ENCODE measurements at places on chromosomes 7 and 10. TPM values are rescaled to one million over a fixed set of nuclear protein-coding genes. Genes with fewer than 3 reads are reported as not detected.
A peak's percentile ranks its signal among the peaks of the same experiment; 100 is the strongest.

GRCh38 chr10:75431180-75432111, at the start of gene LRMDA:
TSS of gene LRMDA (plus strand) at chr10:75431624.
- H3K36me3 ChIP-seq = no peaks in the 10 kb centered on the region
- peaks cover 43% of the 10 kb centered on the region for H3K4me1 ChIP-seq
- peaks cover 100% of the 10 kb centered on the region for H3K27me3 ChIP-seq
- peak; percentile 55 for DNase-seq
- H3K4me3 ChIP-seq = peak within 1 kb of the TSS; percentile 59

GRCh38 chr10:30017556-30017955, 41.8 kb downstream of the JCAD start:
- H3K4me3 ChIP-seq = no peak overlapping the region
- no peak for DNase-seq
- H3K27me3 ChIP-seq = no peaks in the 10 kb centered on the region
- no peaks in the 10 kb centered on the region for H3K4me1 ChIP-seq
- H3K36me3 ChIP-seq = no peaks in the 10 kb centered on the region

DNA sequence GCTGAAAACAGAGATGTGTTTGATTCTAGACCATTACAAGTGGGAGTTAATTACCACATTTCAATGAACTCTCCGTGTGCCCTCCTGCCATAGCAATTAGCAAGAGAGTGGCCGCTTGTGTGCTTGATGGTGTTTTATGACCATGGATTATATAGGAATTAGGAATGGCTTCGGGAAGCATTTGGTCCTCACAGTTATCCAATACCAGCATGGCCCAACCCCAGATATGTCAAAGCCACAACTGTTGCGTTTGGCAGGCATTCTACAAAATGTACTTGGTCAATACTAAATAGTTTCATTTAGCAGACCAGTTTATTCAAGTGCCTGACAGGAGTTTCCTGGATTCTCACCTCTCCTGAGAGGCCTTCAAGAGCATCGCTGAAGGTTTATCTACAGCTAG, 509.0 kb upstream of the GALNT17 start:
- H3K4me3 ChIP-seq = no peak overlapping the region
- no peaks in the 10 kb centered on the region for H3K36me3 ChIP-seq
- no peak for DNase-seq
- H3K4me1 ChIP-seq = peaks cover 24% of the 10 kb centered on the region
- H3K27ac ChIP-seq = no peak overlapping the region

DNA sequence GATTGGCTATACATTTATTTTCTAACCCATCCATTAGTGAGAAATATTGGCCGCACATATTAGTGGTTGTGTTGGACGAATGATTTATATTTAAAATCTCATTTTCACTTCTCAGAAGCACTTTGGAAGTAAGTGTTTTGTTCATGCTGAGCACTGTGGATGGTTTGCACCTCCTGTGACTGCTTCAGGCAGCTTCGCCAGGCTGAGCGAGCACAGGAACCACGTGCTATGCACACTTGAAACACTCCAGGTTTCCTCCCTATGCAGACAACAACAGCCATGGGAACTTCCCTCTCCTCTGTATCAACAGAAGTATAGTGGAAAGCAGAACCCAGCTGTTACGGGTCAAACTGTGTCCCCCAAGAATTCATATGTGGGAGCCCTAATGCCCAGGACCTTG, 67.3 kb upstream of the WDR11 start:
- H3K4me3 ChIP-seq = no peak overlapping the region
- no peaks in the 10 kb centered on the region for H3K36me3 ChIP-seq
- H3K4me1 ChIP-seq = no peaks in the 10 kb centered on the region
- no peak overlapping the region for H3K27ac ChIP-seq

GRCh38 chr10:8835453-8836167, 781.1 kb downstream of the GATA3 start:
- H3K4me1 ChIP-seq = no peaks in the 10 kb centered on the region

DNA sequence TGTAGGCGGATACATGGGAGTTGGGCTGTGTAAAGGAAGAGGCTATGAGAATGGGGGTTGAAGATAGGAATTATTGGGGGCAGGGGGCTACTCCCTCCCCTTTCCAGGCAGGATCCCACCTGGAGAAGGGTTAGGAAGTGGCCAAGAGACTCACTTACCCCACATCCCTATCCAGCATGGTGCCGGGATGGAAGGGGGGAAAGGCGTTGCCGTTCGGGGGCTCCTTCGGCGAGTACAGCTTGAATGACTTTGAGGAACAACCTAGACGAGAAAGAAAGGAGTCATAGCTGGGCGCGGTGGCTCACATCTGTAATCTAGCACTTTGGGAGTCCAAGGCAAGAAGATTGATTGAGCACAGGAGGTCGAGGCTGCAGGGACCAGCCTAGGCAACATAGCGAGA, 8.9 kb downstream of the LDB1 start:
- no peak overlapping the region for H3K27ac ChIP-seq
- H3K36me3 ChIP-seq = peaks cover 30% of the 10 kb centered on the region
- H3K4me1 ChIP-seq = peaks cover 28% of the 10 kb centered on the region
- no peak overlapping the region for H3K4me3 ChIP-seq
- DNase-seq = no peak

GRCh38 chr7:97012365-97013133, 7.2 kb downstream of the DLX6 start:
- no peaks in the 10 kb centered on the region for H3K36me3 ChIP-seq
- peaks cover 100% of the 10 kb centered on the region for H3K27me3 ChIP-seq
- H3K4me3 ChIP-seq = no peak overlapping the region
- peak; percentile 62 for DNase-seq
- H3K27ac ChIP-seq = no peak overlapping the region

DNA sequence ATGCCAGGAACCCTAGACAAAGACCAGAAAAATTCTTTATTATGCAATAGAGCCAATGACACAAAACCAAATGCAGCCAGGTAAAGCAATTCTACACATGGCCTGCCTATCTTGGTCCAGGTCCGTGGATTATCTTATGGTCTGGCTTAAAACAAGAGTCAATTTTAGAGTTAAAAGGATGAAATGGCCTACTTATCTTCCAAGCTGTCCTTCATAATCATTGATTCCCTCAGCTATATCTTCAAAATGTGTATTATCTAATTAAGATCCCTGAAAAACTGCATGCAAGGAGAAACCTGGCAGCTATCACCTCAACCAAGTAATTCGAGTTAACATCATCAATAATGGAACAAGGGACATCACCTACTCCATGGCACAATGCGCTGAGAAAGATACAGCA, 479.4 kb upstream of the NRP1 start:
- no peak for DNase-seq
- H3K4me3 ChIP-seq = no peak overlapping the region
- no peaks in the 10 kb centered on the region for H3K27me3 ChIP-seq

GRCh38 chr7:111653846-111654245, 91.6 kb upstream of the IMMP2L start:
- no peak overlapping the region for H3K4me3 ChIP-seq
- no peak overlapping the region for H3K27ac ChIP-seq
- H3K36me3 ChIP-seq = no peaks in the 10 kb centered on the region
- H3K4me1 ChIP-seq = no peaks in the 10 kb centered on the region
- H3K27me3 ChIP-seq = no peaks in the 10 kb centered on the region

DNA sequence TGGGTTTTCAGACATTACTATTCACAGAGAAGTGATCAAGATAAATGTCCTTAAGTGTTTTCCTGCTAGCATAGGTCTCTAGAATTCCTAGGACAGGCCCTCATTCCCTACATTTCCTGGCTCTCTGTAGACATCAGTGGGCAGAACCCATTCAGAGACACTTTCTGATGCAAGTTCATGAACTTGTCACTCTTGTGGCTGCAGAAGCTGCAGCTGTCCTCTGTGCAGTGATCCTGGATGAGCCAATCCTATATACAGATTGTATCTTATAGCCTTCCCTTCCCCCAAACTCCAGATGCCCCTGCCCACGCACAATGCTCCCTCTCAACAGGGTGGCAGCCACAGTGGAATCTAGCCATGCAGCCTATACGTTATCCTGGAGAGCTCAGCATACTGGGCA, 12.6 kb upstream of the GRB10 start:
- H3K27ac ChIP-seq = no peak overlapping the region
- no peak overlapping the region for H3K4me3 ChIP-seq
- H3K36me3 ChIP-seq = no peaks in the 10 kb centered on the region
- no peak for DNase-seq
- peaks cover 26% of the 10 kb centered on the region for H3K27me3 ChIP-seq

GRCh38 chr10:125399289-125399688, 238.9 kb upstream of the CTBP2 start:
- no peaks in the 10 kb centered on the region for H3K27me3 ChIP-seq
- no peak overlapping the region for H3K27ac ChIP-seq
- no peak for DNase-seq
- H3K36me3 ChIP-seq = peaks cover under 1% of the 10 kb centered on the region

GRCh38 chr10:132665946-132666704, 119.8 kb downstream of the NKX6-2 start:
- no peak for DNase-seq
- no peaks in the 10 kb centered on the region for H3K4me1 ChIP-seq
- H3K27ac ChIP-seq = no peak overlapping the region
- no peak overlapping the region for H3K4me3 ChIP-seq
- no peaks in the 10 kb centered on the region for H3K27me3 ChIP-seq

DNA sequence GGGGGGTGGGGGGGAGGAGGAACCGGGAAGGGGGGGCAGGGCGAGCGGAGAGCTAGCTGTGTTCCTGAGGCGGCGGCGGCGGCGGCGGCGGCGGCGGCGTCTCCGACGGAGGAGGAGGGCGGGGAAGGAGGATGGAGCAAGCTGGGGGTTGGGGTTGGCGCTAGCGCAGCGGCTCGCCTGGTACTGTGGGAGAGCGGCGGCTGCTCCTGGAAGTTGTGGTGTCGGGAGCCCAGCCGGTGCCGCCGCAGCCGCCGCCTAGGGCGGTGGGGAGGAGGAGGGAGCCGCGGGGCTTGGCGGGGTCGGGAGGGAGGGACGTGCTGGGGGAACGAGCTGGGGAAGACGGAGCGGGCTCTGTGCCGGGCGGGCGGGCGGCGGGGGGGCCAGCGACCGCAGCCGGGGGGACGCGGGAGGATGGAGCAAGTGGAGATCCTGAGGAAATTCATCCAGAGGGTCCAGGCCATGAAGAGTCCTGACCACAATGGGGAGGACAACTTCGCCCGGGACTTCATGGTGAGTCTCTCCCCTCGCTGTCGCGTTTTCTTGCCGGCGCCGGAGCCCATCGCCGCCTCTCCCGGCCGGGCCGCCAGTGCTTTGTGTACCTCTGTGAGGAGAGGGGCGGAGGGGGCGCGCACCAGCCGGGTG, at the start of gene PTPN12:
Gene PTPN12 (plus strand): TSS at position 160 of the 642 bp plus-strand sequence. CDS start 252 bp downstream, at position 412.
- H3K4me1 ChIP-seq = peaks cover 25% of the 10 kb centered on the region
- DNase-seq = peak; percentile 74
- H3K27ac ChIP-seq = peak within 1 kb of the TSS; percentile 100
- H3K36me3 ChIP-seq = no peaks in the 10 kb centered on the region
- no peaks in the 10 kb centered on the region for H3K27me3 ChIP-seq

DNA sequence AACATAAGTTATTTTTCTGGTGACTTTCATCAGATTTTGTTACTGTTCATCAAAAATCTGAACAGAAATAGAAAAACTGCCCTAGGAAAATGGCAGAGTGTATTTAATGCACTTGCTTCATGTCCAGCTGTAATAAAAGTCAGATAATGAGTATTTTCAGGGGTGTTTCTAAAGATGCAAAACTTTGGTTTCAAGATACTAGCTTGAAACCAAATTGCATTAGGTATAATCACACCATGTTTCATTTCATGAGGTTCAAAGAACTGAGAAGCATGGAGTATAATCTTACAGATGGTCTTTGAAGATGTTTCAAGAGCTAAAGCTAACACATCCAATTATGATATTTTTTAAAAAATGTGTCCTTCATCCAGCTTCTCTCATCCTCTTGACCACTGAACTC, 128.9 kb downstream of the NRCAM start:
- H3K27ac ChIP-seq = no peak overlapping the region
- DNase-seq = no peak
- H3K4me3 ChIP-seq = no peak overlapping the region
- H3K36me3 ChIP-seq = no peaks in the 10 kb centered on the region
- no peaks in the 10 kb centered on the region for H3K27me3 ChIP-seq

DNA sequence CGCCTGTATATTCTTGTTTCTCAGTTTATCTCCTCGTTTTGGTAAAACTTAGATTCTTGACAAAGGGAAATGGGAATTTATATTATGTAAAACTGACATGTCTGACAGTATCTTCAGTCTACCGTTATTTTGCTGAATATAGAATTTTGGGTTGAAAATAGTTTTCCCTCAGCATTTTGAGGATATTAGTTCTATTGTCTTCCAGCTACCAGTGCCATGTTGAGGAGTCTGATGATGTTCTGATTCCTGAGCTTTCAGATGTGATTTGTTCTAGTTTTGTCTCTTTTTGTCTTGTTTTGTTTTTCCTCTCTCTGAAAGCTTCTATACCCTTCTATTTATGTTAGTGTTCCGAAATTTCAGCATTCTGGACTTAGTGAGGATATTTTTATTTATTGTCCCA, 8.0 kb upstream of the PRKAR2B start:
- H3K36me3 ChIP-seq = 0 out of 2 replicates have a peak, but pooled peaks cover 3% of the 10 kb centered on the region
- no peak for DNase-seq
- H3K27me3 ChIP-seq = no peaks in the 10 kb centered on the region
- no peaks in the 10 kb centered on the region for H3K4me1 ChIP-seq
- H3K4me3 ChIP-seq = no peak overlapping the region

DNA sequence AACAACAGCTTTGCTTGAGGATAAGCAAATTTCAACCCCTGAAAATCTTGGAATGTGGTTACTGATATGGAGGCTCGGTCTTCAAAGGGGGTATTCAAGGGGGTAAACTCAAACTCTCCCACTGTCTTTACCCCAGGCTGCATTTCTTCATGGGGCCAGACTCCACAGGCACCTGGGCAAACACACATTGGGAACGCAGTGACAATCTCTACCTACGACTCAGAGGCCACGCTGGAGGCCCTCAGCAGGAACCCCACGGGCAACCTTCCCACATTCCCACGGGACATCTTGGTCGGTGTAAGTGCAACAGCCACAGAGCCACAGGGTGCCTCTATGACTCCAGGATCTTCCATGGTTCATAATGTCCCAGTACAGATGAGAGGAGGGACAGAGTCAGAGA, 2.2 kb upstream of the INSIG1 start:
- no peak for DNase-seq
- no peak overlapping the region for H3K27ac ChIP-seq
- H3K4me1 ChIP-seq = peaks cover 26% of the 10 kb centered on the region
- peaks cover 4% of the 10 kb centered on the region for H3K36me3 ChIP-seq
- no peak overlapping the region for H3K4me3 ChIP-seq

- no peaks in the 10 kb centered on the region for H3K36me3 ChIP-seq
- H3K4me3 ChIP-seq = no peak overlapping the region
- H3K27me3 ChIP-seq = no peaks in the 10 kb centered on the region
- no peak overlapping the region for H3K27ac ChIP-seq
Observed at GRCh38 chr10:78254013-78254412, 220.3 kb downstream of the RPS24 start.

HABP2 gene
- not detected for total RNA-seq

TEX47 gene
- total RNA-seq = not detected

BNIP3 gene
- total RNA-seq = 48.8 TPM

VCL gene
- 234 TPM for total RNA-seq

CC2D2B gene
- total RNA-seq = not detected

PLXDC2 gene
- 19.4 TPM for total RNA-seq

FZD1 gene
- 1.4 TPM for total RNA-seq

CREB5 gene
- total RNA-seq = 1.7 TPM

ADCY1 gene
- total RNA-seq = 14.6 TPM

CDHR1 gene
- 6.7 TPM for total RNA-seq

CACNA2D1 gene
- total RNA-seq = 33.7 TPM
